ENCODE measurements at places on chromosomes 11 and 22.

DNA sequence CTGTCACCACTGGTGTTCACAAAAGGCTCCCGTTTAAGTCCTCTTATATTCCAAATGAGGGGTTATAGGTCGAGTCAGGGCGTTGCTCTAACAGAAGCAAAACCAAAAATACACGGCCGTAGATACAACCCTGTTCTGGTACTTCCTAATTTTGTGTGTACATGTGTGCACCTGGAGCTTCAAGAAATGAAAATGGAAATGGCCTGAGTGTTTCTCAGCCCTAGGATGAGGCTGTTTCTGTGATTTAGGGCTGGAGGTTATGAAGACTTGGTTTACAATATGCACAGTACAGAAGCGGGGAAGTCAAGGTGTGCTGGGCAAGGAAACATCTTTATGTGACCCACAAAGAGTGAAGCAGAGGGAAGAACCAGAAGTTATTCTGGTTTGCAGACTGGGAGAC lies 110.4 kb upstream of the OR4B1 start:
- no peak for DNase-seq

- no peak for DNase-seq
These were observed 328.5 kb downstream of the CNTN5 start for GRCh38 chr11:99349151-99349673.

DNA sequence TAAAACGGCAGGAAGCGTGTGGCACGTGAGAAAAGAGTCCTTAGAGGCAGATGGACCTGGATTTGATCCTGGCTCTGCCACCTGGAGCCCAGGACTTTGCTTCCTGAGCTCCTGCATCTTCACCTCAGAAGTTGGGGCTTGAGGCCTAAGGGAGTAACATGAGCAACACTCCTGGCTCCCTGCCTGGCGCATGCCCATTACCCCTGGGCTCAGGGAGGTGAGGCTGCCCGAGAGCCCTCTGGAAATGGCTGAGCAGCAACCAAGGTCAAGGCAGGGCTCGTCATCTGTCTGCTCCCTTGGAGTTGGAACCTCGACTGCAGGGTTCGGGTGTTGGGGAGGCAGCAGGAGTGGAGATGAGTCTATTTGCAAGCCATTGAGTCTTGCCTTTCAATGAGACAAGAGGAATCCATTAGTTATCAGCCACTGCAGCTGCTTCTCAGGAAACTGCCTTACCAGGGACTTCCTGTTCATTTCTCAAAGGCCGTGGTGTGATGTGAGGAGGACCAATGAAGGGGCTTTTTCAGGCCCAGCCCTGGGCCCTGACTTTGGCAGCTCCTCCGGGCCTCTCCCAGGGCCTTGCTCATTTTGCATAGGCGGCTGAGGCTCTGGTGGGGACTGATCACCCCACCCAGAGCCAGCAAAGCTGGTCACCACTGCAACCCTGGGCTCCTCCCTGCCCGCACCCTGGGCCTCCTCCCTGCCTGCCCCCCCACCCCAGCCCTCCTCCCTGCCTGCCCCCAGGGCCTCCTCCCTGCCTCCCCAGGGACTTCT lies 6.4 kb downstream of the FADS2 start:
- DNase-seq, result no peak

- no peak for DNase-seq
These were observed 60.4 kb downstream of the TRAF6 start for GRCh38 chr11:36449561-36450096.

- no peak for DNase-seq
These were observed 74.3 kb downstream of the MICAL2 start for GRCh38 chr11:12184699-12185098.

GRCh38 chr11:129790106-129790505 lies 25.5 kb upstream of the TMEM45B start:
- no peak for DNase-seq

DNA sequence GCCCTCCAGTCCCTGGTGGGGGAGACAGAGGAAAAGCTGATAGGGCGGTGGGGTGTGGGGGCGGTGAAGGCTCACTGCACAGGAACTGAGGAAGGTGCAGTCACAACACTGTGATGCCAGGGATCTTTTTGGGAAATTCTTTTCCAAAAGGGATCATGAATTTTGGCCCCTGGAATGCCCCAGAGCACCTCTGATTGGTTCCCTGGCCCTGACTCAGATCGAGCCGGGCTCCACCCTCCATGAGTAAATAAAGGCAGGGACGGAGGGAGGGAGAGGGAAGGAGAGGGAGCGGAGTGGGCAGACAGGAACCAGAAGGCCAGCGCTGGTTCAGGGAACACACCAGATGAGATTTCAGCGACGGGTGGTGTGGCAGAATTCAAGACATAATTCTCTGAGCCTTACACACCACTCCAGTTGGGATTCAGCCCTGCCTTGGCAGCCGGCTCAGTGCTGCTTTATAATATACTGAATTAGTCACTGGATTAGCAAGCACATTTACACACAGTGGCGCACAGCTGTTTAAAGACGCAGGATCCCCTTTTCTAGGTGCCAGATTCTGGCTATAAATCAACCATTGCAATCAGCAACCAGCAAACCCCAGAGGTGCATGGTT lies 80.3 kb downstream of the ETS1 start:
- no peak for DNase-seq

- DNase-seq, result no peak
These were observed 542 bp downstream of the HPS4 start for GRCh38 chr22:26483043-26483438.

DNA sequence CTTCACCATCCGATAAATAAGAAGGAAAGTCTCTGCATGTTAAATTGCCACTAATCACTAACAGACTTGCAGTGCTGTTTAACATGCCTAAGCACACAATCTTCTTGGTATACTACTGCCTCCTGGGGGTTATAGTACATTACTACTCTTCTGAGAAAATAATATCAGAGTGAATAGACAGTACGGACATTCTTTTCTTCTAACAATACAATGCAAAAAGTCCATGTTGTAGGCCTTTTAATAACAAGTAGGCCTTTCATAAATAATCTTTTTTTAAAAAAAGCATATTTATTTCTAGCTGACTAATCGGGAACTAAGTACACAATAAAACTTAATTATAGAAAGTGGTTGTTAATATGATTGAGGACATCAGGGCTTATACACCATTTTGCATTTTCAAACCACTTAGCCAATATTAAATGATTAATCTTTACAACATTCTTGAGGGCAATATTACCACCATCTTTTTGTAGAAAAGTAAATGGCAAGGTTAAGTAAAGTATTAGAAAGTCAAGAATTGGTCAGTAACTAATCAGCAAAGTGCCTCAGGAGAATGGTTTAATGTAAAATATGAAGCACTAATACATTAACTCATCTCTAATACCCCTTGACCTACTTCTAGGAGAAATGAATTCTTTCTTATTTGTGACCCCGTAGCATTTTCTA lies 84.7 kb downstream of the TTC28 start:
- peak; percentile 7 for DNase-seq

DNA sequence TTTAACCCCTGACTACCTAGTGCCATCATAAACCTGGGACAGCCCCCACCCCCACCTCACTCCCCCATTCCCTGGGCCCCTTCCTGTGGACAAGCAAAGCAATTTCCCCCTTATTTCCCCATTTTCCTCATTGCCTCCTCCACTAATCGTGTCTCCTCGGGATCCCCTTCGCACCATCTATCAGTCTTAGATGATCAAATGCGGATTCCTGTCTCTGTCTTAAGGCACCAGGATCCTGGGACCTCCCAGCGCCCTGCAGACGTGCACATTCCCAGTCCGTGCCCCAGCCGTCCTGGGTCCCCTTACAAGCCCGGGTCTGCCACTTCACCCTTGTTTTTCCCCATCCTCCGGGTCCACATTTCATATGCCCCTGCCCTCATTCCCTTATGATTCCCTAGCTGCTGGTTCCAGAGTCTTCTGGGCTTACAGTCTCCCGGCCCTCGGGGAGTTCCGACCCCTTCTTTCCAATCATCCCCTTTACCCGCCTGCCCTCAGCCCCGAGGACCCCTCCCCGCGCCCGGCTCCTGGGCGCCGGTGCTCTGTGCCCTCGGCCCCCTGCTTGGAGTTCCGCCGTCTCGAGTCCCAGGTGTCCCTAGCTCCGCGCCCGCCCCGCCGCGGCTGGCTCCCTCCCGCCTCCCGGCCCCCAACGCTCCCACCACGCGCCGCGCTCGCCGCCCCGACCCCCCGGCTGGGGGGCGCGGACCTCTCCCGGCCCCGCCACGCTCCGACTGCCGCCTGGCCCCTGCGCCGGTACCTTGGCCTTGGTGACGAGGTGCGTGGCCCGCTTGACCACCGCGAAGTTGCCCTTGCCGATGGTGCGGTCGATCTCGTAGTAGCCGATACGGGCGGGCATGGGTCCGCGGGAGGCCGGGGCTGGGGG lies 599 bp downstream of the SIK3 start:
- DNase-seq, result no peak

DNA sequence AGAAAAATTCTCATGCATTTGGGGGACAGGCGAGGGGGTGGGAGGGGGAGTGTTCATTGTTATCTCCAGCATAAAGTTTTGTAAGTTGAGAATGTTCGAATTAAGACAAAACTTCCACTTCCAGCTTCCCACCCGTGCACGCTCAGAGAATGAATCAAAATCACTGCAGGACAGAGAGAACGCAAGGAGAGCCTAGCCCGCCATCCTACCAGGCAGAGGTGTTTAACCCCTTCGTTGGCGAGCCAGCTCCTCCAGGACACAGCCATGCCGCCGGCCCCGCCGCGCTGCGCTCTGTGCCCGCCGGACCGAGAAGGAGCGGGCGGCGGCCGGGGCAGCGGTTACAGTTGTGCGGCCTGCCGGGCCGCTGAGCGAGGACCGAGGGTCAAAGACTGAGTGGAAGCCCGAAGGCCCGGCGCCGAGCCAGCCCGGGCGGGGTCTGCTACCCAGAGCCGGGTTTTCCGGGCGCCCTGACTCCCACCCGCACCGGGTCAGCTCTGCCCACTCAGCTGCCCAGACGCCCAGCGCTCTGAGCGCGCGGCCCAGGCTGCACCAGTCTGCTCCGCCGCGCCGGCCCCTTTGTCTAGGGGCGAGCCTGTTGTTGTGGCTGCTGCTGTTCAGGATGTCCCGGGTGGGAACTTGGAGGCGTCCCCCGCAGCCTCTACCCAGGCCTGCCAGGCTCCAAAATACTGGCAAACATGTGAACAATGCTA lies at the start of gene NOX4:
NOX4 (minus strand) TSS at position 395 of the 710 bp plus-strand sequence; CDS start at position 266, 129 bp downstream.
- DNase-seq, result no peak

DNA sequence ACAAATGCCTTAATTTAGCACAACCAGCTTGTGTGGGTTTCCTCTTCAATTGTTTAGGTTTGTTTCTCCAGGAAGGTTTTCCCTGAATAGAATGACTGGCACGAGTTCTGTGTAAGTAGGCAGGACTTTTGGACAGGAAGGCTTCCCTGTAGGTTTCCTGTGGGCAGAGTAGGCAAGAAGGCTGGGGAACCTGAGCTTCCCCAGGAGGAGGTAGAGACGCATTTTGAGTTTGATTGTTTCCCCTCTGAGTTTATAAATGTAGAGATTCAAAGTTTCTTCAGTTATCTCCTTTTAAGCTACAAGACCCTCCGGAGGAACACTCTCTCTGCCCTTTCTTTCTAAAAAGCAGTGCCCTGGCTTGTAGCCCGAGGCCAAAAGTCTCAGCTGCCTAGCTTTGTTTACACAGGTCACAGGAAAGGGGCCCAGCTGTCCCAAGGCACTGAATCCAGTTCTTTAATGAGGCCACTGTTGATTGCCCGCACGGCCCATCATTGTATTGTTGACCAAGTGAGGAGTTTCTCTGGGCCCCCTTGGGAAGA lies 66.6 kb upstream of the RDX start:
- DNase-seq, result no peak

Data from H54 (cell line).